ENCODE measurements at places on chromosomes 7 and 10.

- no peak for DNase-seq
Observed at GRCh38 chr10:51109801-51110533, 35.7 kb downstream of the PRKG1 start.

GRCh38 chr10:110802551-110803238 lies 69.0 kb upstream of the PDCD4 start:
- DNase-seq: no peak

- DNase-seq: no peak
Observed at GRCh38 chr10:99927721-99928280, 81.9 kb downstream of the DNMBP start.

- no peak for DNase-seq
Observed at GRCh38 chr7:94160719-94161435, 156.7 kb upstream of the BET1 start.

DNA sequence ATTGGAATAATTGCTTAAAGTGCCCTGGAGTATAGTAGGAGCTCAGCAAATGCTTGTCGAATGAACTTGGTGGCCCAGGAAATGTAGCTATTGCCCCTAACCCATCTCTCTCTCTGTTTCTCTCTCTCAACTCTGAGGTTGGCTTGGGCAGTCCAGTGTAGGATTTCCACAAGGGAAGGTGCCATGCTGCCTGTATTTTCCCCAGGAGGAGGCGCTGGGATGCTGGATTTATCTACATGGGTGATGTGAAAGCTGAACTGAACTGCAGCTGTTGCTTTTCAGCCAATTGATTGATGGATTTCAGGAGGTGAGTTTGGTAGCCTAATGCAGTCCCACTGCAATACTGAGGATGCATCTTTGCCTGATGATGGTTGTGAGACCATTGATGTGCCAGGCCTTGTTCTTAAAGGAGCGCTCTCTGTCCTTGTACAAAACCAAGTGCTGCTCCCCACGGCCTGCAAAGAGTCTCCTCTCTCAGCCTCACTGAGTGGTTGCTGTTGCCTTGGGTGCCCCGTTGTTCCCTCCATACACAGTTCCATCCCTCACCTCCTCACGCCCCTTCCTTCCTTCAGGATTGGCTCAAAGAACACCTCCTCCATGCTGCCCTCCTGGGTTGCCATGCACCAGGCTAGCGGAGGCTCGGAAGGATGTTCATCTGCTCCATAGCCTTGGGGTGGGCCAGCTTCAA lies 200.6 kb downstream of the GLRX3 start:
- no peak for DNase-seq

DNA sequence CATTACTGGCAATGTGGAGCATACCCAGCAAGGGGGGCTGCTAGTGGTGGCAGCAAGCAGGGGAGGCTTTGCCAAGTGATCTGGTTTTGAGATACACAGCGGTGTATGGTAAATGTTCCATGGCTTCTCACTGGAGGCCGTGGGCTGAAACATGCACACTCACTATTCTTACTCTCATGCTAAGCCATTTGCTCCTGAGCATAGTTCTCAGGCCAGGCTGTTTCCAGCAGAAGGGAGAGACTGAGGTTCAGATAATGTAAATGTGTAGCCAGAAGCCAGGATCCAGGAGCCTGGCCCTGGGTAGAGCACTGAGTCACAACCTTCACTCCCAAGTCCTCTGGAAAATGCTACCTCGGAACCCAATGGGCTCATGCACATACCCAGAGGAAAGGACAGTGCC lies 757.9 kb downstream of the GRID1 start:
- no peak for DNase-seq

DNA sequence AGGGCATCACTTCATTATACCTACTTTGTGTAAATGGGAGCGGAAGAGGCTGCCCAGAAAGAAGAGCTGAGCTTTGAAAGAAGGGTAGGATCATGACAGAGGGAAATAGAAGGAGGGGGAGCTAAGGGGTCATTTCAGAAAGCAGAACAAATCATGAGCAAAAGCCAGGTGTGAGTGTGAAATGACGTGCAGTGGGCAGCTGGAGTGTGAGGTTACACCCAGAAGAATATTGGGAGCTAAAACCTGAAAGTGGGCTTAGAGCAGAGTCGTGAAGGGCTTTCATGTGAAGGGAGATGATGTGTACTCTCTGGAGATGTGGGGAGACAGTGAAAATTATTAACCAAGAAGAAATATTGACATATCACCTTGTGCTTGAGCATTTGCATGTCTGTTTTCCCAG lies 245.0 kb upstream of the YAE1 start:
- DNase-seq: no peak

DNA sequence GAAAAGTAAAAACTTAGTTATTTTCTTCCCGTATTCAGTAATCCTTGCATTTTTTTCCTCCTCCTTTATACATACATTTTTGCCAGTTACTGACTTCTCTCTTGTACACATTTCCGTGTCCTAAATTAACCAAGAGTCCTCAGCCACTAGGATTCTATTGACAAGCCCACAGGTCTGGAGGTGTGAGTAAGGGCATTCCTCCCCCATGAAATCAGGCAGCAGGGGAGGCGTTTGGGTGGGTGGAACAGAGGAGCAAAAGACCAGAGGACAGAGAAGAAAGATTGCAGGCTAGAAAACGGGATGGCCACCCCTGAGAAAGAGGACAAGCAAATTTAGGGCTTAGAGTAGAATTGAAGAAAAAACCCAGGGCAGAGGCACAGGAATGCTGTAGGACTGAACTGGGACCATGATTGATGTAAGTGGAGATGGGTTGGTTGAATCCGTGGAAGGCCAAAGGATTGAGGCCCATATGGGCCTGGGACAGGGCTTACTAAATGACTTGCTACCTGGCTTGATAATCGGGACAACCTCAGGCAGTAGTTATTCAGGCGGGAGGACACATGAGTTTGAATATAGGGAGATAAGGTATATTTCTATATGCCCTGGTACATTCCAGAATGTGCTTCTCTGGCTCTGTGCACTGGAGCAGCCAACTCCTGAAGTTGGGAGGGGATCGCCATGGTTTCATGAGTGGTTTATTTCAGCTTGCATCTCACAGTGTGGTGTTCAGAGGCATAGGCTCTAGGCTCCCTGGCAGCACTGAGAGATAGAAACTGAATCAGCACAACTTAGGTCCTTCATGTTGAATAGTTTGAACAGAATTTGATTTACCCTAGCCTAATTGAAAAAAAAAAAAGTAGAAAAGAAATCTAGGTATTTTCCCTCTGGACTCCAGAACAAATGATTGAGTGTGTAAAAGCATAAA lies 28.0 kb downstream of the IKZF1 start:
- DNase-seq: no peak

GRCh38 chr7:15854841-15855524 lies 168.5 kb upstream of the MEOX2 start:
- DNase-seq: no peak

GRCh38 chr7:116340201-116340847 lies 130.0 kb downstream of the TES start:
- DNase-seq: no peak

DNA sequence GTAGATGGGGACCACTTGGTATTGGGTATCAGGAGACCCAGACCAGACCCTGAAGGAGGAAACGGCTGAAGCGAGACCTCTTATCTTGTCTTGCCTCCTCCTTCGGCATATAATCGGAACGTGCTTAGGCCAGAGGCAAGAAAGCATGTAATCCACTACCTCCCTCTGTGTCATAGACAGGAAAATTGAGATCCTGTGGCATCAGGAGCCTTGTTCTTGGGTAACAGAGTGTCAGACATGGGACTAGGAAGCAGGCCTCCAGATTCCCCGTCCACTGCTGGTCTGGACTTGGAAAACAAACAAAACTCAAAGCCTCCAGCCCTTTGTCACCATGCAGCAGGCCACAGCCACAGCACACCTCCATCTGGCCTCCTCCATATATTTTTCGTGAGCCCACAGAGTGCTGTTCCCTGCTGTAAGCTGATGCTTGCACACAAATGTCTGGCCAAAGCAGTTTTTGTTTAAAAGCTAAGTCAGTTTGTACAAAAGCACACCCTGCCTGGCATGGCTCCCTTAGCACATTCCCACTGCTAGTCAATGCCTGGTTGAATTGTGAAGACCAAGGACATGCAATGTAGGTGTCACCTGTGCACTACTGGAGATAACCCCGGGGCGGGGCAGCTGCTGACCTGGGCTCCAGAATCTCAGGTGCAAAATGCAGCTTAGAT lies 510.9 kb downstream of the RPS24 start:
- DNase-seq: no peak

DNA sequence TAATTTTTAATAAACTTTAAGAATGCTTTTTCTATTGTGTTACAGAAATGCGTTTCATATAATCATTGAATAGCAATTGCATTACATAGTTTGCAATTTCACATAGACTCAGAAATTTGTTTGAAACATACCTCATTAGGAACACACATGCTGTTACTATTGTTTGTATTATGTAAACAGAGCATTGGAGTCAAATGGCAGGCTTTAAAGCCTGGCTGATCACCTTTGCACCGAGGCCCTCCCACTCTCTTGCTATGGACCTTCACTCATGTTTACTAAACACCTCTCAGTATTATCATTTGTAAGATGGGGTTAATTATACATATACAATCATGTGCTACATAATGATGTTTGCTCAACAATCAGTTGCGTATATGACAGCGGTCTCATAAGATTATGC lies 203.6 kb upstream of the NPSR1 start:
- no peak for DNase-seq

DNA sequence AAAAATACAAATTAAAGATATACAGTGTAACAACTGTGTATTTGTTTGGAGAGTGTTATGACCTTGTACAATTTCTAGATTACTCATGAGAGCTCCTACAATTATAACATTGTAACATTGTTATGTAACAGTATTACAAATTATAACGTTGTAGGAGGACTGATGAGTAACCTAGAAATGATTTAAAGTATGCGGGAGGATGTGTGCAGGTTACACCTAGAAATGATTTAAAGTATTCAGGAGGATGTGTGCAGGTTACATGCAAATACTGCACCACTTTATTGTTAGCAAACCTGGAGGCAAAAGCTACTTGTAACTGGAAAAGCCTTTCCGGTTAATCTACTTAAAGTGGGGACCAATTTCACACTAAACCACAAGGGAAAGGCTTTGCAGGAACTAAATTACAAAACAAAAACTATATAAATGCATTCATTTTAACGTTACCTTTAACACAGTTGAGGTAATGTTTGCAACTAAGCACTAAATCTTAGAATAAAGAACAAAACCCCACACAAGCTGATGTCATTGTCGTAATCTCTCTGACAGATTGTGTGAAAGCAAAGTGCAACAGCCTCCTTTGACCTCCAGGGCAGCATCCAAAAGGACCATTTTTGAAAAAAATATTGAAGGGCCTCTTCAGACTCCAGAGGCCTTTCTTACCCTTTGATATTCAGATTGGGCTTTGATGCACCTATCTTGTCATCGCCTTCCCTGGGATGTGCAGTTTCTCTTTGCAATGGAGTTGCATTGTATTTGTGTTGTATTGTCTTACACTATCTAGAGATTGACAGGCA lies 522.1 kb upstream of the FOXK1 start:
- DNase-seq: no peak

All from stimulated activated CD8-positive, alpha-beta memory T cell treated with anti-CD3 and anti-CD28 coated beads, Interleukin-7, amount 100 ng/mL, for 24 hours (primary cell).